ENCODE measurements at places on chromosomes 7 and 10.

DNA sequence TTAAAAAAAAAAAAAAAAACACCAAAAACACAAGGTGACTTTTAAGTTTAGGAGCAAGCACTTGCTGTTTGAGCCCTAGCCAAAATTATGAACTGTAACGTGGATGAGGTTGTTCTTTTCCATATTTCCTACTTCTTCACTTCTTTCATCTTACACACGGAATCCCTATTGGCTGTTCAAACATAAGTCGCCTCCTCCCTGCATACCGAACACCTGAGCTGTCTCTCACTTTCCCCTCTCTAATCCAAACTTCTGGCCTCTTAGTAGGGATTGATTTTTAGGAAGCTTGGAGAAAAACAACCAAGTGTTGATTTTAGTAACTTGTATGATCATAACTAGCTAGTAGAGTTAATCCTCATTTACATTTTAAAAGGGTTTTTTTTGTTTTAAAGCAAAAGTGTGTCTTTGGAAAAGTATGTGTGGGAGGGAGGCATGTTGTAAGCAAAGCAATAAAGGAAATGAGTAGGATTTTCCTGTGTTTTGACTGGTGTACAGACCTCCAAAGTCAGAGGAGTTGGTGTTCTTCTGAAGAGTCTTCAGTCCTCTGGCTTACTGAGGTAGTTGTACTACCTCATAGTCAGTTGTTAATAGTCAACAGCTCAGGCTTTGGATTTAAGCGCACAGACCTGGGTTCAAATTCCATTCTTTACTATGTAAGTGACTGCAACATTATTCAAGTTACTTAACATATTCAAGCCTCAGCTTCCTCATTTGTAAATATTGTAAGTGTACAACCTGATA is 39.3 kb downstream of the RABGEF1 start:
- no peak for DNase-seq

DNA sequence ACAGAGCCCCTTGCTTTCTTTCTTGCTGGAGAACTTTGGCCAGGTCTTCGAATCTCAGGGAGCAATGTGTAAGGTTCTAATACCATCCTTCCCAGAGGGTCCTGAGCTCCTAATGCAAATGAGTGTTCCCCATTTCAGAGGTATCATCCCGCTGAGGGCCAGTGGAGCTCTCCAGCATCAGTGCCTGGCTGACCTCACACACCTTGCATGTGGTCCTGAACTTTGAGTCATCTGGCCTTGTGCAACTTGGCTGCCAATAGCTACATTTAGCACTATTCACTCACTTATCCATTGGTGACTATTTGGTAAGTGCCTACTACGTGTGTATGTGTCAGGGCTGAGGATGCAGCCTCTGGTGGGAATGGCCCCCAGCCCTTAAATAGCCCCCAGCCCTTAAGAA is 48.4 kb upstream of the HABP2 start:
- no peak for DNase-seq

DNA sequence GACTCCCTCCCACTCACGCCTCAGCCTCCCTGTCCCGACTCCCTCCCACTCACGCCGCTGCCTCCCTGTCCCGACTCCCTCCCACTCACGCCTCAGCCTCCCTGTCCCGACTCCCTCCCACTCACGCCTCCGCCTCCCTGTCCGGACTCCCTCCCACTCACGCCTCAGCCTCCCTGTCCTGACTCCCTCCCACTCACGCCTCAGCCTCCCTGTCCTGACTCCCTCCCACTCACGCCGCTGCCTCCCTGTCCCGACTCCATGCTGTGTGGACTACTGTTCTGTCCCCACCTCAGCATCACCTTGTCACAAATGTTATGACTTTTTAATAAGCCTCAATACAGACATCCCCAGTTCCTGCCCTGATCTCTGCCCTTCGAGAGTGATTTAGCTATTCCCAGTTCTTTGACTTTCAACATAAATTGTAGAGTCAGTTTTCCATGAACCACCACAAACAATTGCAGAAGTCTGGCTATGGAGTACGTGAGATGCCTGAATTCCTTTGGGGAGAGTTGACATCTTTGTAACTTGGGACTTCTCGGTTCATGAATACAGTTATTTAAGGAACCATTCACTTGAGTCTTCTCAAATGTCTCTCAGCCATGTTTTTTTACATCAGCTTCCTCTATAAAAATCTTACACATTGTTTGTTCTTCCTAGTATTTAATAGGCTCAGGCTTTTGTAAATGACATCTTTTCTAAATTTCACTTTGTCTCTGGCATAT is 71.9 kb downstream of the FOXL3 start:
- DNase-seq, result no peak

- no peak for DNase-seq
These were observed 45.6 kb downstream of the SORCS1 start for GRCh38 chr10:107118866-107119265.

DNA sequence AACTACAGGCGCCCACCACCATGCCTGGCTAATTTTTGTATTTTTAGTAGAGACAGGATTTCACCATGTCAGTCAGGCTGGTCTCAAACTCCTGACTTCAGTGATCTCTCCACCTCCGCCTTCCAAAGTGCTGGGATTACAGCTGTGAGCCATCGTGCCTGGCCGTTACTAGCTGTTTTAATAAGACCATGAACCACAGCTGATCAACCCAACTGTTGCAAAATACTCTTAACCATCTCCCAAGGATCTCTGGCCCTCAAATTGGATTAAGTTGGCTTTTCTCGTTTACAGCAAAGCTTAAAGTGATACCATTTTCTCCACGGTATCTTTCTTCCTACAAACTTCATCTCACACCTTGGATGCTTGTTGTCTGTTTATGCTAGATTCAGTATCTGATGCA is 18.3 kb downstream of the ZFAND2A start:
- no peak for DNase-seq

GRCh38 chr7:91512958-91513357 is 248.7 kb downstream of the FZD1 start:
- DNase-seq, result no peak

DNA sequence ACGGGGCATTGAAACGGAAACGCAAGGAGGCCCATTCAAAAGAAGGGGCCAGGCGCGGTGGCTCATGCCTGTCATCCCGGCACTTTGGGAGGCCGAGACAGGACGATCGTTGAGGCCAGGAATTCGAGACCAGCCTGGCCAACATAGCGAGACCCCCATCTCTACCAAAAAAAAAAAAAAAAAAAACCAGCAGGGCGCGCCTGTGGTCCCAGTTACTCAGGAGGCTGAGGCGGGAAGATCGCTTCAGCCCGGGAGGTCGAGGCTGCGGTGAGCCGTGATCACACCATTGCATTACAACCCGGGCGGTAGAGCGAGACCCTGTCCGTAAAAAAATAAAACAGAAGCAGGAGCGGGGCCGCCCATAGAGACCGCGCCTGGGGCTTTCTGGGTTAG is 396 bp downstream of the PSMG3 start:
- DNase-seq, result no peak

DNA sequence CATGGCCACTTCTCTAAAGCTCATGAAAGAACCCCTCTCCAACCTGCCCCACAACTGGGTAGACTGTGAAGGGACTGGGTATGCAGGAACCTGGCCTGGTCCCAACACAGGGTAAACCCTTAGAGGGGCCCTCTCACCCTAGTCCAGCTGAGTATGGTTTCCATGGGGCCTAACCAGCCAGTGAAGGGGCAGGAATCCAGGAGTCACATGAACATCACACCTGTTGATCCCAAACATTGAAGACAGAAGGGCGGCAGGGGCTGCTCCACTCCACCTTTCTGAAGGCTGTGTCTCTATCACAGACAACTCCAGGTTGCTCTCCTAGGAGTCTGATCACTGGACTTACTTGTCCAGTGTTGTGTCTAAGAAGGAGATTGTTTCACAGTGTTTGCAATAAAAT is 30.8 kb downstream of the GRID1 start:
- DNase-seq, result no peak

DNA sequence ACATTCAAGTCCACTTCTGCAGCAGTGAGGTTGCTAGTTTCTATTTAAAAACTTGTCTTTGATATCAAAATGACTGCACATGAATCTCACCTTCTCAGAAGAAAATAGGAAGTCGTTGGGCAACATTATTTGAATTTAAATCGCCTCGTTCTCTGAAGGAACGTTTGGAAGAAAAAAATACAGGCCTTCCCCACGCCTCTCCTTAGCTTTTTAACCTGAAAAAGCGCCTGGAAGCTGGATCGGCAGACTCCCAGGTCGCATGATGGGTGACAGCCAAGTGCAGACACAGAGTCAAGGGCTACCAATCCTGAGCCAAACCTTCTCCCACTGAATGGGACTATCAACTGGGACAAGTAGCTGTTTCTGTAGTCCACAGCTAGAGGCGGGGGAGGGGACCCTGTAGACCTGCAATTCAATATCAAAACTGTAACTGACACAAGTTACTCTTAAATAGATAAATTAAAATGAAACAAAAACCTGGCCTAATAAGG is 2.2 kb downstream of the FAM53B start:
- no peak for DNase-seq

DNA sequence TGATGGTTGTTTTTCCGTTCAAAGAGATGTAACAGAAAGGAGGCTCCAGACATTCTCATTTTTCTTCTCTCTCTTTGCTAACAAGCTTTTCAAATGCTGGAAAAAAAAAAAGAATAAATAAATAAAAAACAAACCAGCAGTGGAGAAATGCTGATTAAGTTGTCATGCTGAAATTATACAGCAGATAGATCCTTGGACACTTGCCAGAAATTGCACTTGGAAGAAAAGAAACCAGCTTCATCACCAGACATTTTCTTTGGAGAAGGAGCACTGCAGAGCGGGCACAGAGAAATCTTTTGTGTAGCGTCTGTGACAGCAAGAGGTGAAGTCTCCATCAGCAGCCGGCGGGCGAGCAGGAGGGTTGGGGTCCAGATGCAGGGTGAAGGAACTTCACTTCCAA is 55.8 kb downstream of the CLRN3 start:
- DNase-seq, result no peak

- no peak for DNase-seq
These were observed 341.0 kb downstream of the AUTS2 start for GRCh38 chr7:69939317-69939716.

GRCh38 chr10:126841341-126841895 is 63.8 kb upstream of the DOCK1 start:
- no peak for DNase-seq

DNA sequence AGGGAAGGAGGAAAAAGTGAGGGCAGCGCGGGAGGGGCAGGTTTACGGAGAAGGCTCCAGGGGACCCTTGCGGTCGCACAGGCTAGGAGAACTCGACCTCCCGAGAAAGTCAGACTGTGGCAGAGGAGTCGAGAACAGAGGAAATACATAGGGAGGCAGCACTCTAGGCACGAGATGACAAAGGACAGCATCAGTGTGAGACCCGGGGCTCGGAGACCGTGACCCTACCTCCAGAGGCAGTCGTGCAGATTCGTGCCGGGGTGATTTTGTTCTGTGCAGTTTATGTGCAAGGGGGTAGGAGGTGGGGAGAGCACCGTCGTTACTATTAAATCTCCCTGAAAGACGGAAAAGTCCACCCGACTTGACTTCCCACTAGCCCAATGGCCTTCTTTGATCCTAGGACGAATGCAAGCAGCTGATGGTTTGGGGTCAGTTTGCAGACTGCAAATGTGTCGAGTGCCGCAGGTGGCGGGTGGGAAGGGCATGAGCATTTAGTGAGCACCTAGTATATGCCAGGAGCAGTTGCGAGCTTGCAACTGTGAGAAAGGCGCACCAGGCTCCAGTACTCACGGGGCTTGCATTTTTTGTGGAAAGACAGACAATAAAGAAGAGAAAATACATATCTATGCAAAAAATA is 674 bp upstream of the OSBPL3 start:
- DNase-seq, result no peak

DNA sequence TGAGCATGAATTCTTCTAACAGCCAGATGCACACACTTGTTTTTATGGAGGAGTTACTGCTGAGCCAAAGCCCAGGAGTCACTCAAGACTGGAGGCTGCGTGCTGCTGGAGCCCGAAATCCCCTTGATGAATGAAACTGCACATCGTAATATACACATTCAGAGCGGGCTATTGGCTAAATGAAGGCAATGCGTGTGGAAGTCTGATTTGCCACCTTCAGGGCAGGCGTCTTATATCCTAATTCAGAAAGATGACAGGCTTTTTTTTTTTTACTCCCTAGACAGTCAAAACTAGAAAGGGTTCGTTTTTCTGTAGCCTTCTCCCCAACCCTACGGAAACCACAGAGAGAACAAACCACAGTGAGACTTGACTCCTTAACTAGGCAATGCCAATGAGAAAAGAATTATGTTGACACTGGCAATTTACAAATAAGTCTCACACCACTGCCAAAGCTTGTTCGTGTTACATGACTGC is 227.2 kb upstream of the KLF14 start:
- DNase-seq, result no peak

- no peak for DNase-seq
These were observed 41.3 kb downstream of the SLC16A12 start for GRCh38 chr10:89494068-89494467.

- no peak for DNase-seq
These were observed 13.7 kb downstream of the UBE3C start for GRCh38 chr7:157152391-157152937.

GRCh38 chr7:52584041-52584440 is 451.4 kb upstream of the POM121L12 start:
- DNase-seq, result no peak

- DNase-seq, result no peak
These were observed 957.8 kb downstream of the GATA3 start for GRCh38 chr10:9012312-9012711.

GRCh38 chr7:17651341-17651740 is 289.0 kb downstream of the SNX13 start:
- no peak for DNase-seq

- DNase-seq, result no peak
These were observed 100.6 kb downstream of the KAT6B start for GRCh38 chr10:74926791-74927585.

DNA sequence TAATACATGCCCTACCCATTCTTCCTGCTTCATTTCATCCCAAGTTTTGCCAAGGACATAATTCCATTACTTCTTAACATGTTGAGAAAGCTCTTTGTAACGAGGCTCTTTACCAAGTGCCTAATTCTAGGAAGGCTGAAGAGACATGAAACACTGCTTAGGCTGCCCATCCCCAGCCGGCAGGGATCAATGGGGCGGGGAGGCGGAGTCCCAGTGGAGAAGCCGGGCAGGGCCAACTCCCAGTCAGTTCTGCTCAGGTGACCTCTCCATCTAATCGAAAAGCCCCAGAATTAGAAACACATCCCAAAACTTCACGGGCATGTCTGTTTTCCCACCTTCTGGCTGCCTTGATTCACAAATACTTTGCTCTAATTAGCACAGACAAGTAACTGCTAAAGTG is 89.5 kb upstream of the LYZL1 start:
- no peak for DNase-seq

- no peak for DNase-seq
These were observed 190.1 kb upstream of the RNF32 start for GRCh38 chr7:156450473-156450872.

GRCh38 chr7:152556013-152556755 is 119.8 kb downstream of the XRCC2 start:
- no peak for DNase-seq
